ENCODE measurements at places on chromosomes 2 and 18. TPM values are rescaled to one million over a fixed set of nuclear protein-coding genes. Genes with fewer than 3 reads are reported as not detected.

The PLCD4 gene
- 4.0 TPM for total RNA-seq

The CRYGC gene
- not detected for total RNA-seq

The RAPGEF4 gene
- total RNA-seq, result 0.90 TPM

The SCTR gene
- total RNA-seq, result not detected

The DUSP19 gene
- 3.4 TPM for total RNA-seq

The MAB21L4 gene
- not detected for total RNA-seq

The RBM44 gene
- 0.30 TPM for total RNA-seq

The ARID5A gene
- 8.7 TPM for total RNA-seq

The MOGAT1 gene
- total RNA-seq, result not detected

The CD207 gene
- total RNA-seq, result not detected

The ACTG2 gene
- total RNA-seq, result 0.35 TPM

The ABCA12 gene
- under 0.01 TPM for total RNA-seq

The VSNL1 gene
- total RNA-seq, result 0.23 TPM

The SEPTIN10 gene
- total RNA-seq, result 114 TPM

The FKBP7 gene
- 51.4 TPM for total RNA-seq

The GAREM1 gene
- 2.7 TPM for total RNA-seq

The CDH2 gene
- total RNA-seq, result 337 TPM

The SLC35F6 gene
- 21.4 TPM for total RNA-seq

The CCDC102B gene
- 7.6 TPM for total RNA-seq

The LYPD1 gene
- 256 TPM for total RNA-seq

The PAX3 gene
- total RNA-seq, result 7.6 TPM

The KCNE4 gene
- total RNA-seq, result 0.38 TPM

The REG1B gene
- not detected for total RNA-seq

The SEMA4C gene
- total RNA-seq, result 20.2 TPM

The ASXL3 gene
- total RNA-seq, result 1.8 TPM

The C2orf66 gene
- 0.08 TPM for total RNA-seq

The TRIM43 gene
- total RNA-seq, result not detected

The UGT1A10 gene
- total RNA-seq, result not detected

The IWS1 gene
- 41.2 TPM for total RNA-seq

The ANO7 gene
- 0.12 TPM for total RNA-seq

The MYO5B gene
- 0.53 TPM for total RNA-seq

The SEC11C gene
- total RNA-seq, result 8.7 TPM

The NT5C1B gene
- total RNA-seq, result not detected

The ACVR2A gene
- total RNA-seq, result 31.0 TPM

The ZNF521 gene
- 31.2 TPM for total RNA-seq

The LYG2 gene
- not detected for total RNA-seq

The LOXHD1 gene
- total RNA-seq, result not detected

The ADD2 gene
- 0.35 TPM for total RNA-seq

The HTR2B gene
- 14.8 TPM for total RNA-seq

The IL36B gene
- not detected for total RNA-seq

The SANBR gene
- 8.5 TPM for total RNA-seq

The SFXN5 gene
- total RNA-seq, result 11.8 TPM

The UGT1A1 gene
- total RNA-seq, result not detected

The PLB1 gene
- 0.23 TPM for total RNA-seq

Data from smooth muscle cell of the coronary artery (primary cell).